Sigmoid colon (tissue), 7 donors: ENCODE measurements at places on chromosomes 3 and 15. TPM values are rescaled to one million over a fixed set of nuclear protein-coding genes. Genes with fewer than 3 reads are reported as not detected.

- no peak for DNase-seq
These were observed 121.9 kb downstream of the ATP10A start for GRCh38 chr15:25741256-25741580.

Gene LEKR1
- total RNA-seq: 0.36 TPM

- DNase-seq: peak; percentile 61
These were observed 532.1 kb upstream of the SEMA6D start for GRCh38 chr15:47184908-47185801.

Gene THPO
- 0.36 TPM for total RNA-seq

Gene SOX14
- total RNA-seq: not detected

- DNase-seq: no peak
These were observed 21.6 kb downstream of the REC114 start for GRCh38 chr15:73464602-73465001.

- peak; percentile 66 for DNase-seq
These were observed 19.1 kb downstream of the ZNF710 start for GRCh38 chr15:90020021-90020735.

- no peak for DNase-seq
These were observed 59.5 kb upstream of the TNFSF10 start for GRCh38 chr3:172582712-172583111.

DNA sequence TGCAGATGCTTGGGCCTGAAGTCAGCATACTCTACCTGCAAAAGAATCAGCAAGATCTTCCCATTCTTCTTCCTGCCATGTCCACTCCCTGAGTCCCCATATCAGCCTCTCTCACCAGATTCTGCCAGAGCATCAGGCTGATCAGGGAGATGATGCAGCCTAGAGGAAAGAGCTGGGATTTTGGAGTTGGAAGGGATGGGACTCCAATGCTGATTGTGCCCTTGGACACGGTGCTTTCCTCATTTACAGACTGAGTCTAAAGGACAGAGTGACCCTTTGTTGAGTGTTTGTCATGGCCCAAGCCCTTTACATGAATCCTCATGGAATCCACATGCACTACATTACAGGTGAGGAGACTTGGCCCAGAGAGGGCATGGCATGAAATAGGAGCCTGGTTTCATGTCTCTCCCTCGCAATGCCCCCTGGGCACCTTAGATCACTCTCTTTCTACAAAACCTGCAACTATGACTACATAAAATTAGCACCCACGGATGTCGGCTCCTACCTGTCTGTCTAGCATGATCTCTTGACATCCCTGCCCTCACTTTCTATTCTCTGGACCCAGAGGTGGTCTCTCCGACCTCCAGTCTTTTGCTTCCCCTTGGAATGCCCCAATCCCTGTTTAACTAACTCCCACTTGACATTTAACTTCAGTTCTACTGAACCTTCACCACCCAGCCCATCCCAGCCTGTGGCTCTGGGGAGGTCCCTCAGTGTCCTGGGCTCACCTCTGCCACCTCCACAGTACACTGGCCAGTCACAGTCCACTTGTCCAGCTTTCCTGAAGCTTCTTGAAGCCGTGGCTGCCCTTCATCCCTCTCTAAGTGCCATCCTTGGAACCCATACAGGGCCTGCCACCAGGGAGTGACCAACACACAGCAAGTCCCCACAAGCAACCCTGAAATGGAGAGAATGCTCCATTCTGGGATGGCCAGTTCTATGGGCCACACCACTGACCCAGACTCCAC is 173.5 kb downstream of the ABHD5 start:
- DNase-seq: no peak

DNA sequence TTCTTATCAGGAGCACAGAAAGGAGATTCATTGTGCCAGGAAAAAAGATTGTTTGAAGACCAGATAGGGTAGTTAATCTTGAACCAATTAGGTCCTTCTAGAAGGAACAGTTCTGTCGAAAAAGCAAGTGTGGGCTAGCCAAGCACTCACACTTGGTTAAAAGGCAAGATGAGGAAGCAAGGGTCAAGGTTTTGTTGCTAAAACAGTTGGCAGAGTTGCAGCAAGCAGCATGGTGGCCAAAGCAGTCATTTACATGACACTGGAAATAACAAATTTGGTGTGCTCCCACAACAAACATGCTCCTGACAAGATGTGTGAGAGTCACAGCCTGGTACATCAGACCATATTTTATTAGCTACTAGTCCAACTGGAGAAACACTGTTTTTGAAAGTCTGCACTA is 228.0 kb upstream of the CFAP20DC start:
- no peak for DNase-seq

GRCh38 chr3:158110658-158111018 is 749 bp downstream of the RSRC1 start:
- DNase-seq: no peak

DNA sequence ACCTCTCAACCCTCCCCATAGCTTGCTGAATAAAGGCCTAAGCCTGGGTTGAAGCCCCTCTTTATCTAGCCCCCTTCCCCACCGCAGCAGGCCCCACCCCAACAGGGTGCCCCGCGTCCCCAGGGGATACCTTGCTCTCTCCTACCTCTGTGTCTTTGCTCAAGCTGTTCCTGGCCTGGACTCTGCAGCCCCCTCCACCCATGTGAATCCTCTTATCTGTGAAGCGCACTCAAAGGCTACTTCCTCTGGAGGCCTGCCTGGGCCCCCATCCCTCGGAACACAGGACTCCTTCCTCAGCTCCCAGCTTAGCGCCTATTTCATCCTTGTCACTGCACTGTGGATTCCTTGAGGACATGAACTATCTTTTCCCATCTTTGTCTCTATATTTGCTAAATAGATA is 61.4 kb upstream of the HERC1 start:
- no peak for DNase-seq

Gene SOX2
- 7.1 TPM for total RNA-seq

GRCh38 chr3:191329654-191330529 is at the start of gene UTS2B:
Gene UTS2B, minus strand, starts transcription at chr3:191330526. Its CDS starts 48,337 bp downstream, at chr3:191282189.
- peak; percentile 69 for DNase-seq

Gene ITGA11
- 4.3 TPM for total RNA-seq

GRCh38 chr15:77541421-77542181 is 91.1 kb downstream of the LINGO1 start:
- peak; percentile 61 for DNase-seq

DNA sequence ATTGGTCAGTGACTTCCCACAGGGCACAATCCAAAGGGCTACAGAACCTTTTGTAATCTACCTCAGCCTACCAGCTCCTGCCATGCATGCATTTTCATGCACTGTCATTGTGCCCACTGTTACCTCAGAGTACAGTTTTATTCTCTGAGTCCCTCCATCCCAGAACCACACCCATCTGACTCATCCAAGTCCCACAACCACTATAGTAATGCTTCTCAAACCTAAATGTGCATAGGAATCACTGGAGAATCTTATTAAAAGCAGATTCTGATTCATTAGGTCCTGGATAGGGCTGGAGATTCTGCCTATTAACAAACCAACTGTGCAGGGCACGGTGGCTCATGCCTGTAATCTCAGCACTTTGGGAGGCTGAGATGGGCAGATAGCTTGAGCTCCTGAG is 3.7 kb upstream of the B3GALNT1 start:
- no peak for DNase-seq

DNA sequence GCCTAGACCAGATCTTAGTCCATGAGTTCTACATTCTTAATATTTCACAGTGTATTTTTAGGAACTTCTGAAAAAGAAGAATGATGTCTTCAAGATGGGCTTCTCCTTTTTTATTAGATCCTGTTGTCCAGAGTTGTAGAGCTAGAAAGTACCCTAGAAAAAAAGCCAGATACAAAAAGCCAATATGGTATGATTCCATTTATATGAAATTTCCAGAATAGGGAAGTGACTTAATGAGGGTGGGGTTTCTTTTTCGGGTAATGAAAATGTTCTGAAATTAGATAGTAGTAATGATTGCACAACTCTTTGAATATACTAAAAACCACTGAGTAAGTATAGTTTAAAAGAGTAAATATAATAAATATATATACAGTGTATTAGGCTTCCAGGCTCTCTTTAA is 116.9 kb downstream of the NFKBIZ start:
- DNase-seq: no peak

- peak; percentile 88 for DNase-seq
These were observed 64.3 kb downstream of the DUT start for GRCh38 chr15:48395521-48396011.

DNA sequence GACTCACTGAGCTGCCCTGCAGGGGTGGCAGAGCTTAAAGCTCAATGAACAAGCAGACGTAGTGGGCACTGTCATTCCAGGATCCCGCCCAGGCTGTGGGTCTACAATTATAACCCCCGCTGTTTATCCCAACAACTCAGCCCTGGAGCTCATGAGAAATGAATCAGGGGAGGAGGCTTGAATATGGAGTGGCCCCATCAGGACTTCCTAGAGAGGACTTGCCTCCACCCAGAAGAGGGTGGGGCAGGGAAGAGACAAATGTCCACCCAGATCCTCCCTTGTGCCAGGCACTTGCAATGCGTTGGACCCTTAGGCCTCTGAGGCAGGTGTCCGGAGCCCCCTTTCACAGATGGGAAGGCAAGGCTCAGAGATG is 33.0 kb downstream of the SLC6A20 start:
- DNase-seq: no peak

Gene AADACL2
- not detected for total RNA-seq

DNA sequence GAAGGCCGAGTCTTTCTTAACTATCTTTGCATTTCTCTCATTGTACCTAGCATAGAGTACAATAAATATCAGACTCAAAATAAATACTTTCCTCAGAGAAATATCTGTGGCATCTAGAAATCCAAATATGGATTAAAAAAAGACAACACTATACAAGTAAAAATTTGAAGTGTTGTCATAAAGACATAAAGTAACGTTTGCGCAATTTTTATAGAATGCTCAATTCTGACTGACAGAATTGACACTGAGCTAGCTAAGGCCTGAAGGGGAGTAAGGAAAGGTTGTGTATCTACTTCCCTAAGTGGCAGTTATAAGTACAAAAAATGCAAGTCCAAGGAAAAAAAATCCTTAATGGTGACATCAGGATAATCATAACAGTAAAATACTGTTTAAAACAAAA is 1.1 kb downstream of the SEC11A start:
- no peak for DNase-seq

- no peak for DNase-seq
These were observed 64.2 kb upstream of the CHL1 start for GRCh38 chr3:132378-132777.

- DNase-seq: no peak
These were observed 238.6 kb upstream of the TPM1 start for GRCh38 chr15:62803856-62804400.

DNA sequence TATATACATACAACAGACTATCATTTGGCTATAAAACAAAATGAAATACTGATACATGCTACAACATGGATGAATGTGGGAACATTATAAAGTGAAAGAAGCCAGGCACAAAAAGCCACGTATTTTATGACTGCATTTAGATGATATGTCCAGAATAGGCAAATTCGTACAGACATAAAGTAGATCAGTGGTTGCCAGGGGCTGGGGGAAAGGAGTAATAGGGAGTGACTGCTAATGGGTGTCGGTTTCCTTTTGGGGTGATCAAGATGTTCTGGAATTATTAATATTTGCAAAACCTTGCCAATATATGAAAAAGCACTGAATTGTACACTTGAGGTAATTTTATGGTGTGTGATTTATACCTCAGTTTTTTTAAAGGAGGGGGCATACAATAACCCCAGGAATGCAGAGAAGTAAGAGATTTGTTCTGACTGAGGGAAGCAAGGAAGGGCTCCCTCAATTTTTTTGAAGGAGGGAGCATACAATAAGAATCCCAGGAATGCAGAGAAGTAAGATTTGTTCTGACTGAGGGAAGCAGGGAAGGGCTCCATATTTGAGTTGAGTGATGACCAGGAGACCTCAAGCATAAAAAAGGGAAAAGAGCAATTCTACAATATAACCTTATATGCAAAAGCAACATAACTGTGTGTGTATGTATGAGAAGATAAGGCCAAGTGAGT is 6.2 kb downstream of the PSMD6 start:
- DNase-seq: no peak

DNA sequence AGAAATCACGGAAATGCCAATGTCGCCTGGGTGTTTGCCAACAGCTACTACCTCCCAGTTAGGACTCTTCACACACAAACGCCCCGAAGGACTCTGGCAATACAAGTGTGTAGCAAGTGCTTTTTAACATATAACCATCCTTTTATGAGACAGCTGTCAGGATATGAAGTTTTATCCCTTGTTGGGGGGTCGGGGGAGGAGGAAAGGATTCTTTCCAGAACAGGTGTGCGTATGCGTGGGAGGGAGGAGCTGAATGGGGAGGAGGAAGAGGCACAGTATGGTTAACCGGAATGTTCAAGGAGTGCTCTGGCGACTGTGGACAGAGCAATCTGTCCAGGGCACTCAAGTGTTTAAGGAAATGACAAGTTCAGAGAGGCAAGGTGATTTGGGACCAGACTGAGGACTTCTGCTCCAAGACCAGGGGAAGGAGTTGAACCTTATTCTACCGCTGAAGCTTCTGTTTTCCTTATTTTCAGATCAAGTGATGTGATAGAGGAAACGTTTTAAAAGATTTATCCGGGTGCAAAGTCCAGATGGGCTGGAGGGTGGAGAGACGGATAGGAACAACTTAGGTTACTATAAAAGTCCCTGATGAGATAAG is 1.3 kb downstream of the TSPAN3 start:
- no peak for DNase-seq

Gene SLC41A3
- 59.5 TPM for total RNA-seq

DNA sequence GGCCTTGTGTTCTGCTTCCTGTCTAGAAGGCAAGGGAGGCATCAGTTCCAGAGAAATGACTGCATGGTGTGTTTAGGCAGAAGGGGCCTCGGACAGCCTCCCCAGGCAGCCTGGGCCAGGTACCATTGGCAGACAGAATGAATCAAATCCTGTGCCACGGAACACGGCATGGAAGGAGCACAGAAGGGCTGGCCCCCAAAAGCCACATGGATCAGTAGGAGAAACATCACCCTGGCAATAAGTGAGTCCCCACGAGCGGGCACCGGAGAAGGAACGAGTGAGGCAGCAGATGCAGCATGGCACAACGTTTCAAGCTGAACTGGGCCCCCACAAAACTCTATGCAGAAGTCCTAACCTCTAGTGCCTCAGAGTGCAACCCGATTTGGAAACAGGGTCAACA is 223.2 kb downstream of the ADAMTS17 start:
- DNase-seq: no peak

DNA sequence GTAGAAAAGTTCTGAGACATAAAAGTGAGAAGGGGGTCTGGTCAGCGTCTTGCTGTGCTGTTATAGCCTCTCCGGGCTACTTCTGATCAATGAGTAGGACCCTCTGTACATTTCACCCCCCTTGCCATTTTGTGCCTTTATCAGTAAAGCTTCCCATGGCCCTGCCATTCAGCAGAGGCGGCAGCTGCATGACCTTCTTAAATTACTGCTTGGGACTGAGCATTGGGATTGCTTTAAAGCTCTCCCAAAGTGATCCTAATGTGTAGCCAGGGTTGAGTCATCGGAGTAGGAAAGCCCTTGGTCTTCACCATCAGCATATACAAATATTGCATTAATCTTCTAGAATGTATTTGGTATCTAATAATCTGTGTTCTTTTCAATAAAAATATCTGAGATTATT is 70.2 kb downstream of the FMN1 start:
- no peak for DNase-seq

- DNase-seq: no peak
These were observed 46.3 kb downstream of the EBLN2 start for GRCh38 chr3:73107676-73108187.
